Chondrocyte (in vitro differentiated cells): ENCODE measurements at places on chromosomes 6 and 20.

- peak; percentile 64 for DNase-seq
Observed at GRCh38 chr20:32164984-32165735, 42.4 kb downstream of the PLAGL2 start.

DNA sequence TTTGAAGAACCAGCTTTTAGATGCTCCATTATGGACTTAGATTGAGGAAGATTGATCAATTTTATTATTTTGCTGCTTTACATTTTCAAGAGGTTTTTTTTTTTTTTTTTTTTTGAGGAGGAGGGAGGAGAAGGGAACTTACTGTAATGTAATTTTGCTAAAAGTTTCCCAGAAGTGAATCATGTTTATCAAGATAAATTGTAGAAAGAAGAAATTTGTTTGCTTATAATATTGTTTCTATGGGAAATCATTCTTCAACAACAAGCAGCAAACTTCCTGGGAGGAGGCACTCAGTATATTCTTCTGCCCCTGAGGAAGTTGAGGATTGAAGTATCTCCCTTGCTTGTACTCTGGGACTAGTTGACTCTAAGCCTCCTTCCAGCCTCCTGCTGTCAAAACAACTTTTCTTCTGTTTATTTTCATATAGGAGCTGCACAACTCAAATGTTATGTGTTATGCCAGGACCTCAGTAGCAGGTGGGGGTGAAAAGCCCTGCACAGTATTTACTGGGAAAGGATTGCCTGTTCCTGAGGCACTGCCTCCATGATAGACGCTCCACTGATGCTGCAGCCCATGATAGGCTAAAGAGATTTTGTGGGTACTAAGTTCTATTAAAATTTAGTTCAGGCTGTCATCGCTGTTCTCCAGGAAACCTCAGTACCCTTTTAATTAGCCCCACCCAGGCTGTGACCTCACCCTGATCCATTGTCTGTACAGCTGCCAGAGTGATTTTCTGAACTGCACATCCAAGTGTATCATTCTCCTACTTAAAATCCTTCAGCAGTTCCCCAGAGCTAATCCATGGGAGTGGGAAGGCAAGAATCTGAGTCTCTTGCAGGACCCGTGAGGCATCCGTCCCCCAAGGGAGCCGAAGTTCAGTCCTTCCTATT, 51.9 kb downstream of the CARMIL1 start:
- no peak for DNase-seq

GRCh38 chr6:47041741-47042140, 391 bp downstream of the ADGRF1 start:
- DNase-seq = no peak

GRCh38 chr6:46010771-46011170, 4.9 kb downstream of the CLIC5 start:
- no peak for DNase-seq

GRCh38 chr6:108518714-108519576, 41.8 kb upstream of the FOXO3 start:
- no peak for DNase-seq

DNA sequence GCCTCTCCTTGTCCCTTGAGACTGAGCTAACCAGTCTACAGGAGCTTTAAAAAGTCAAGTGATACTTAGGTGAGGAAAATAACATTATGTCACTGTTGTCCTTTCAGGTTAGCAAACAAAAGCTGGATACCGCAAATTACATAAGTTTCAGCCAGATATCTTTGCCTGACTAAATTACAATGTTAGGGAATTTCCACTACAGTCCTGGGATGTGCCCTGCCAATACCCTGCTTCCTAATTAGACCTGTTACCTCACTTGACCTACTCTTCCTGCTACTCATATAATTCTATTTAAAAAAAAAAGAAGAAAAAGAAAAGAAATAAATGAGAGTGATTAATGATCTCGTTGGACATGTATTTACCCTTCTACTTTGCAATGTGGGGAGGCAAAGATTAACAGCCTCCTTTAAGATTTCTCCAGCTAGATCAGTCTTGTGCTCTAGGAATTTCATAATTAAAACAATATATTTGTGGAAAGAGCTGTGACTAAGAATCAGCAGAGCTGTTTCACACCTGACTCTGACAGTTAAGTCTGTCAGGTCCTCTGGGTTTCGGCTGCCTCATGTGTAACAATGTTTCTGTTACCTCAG, 318.9 kb downstream of the HDGFL1 start:
- no peak for DNase-seq

DNA sequence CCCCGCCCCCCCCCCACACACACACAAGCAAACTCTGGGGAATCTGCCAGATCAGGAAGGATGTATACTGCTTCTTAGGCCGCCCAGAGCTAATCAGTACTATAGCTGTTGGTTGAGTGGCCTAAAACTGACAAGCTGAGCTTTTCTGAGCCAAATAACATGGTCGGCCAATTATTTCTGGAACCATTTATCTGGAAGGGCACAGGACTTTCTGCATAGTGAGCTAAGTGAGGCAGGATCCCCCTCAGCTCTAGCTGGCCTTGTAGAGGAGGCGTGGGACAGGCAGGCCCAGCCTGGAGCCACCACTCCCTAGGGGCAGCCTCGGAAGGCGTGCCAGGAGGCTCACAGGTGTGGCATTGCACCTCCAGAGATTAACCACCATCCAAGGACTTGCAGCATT, 200.1 kb downstream of the TMEM242 start:
- no peak for DNase-seq

- DNase-seq = no peak
Observed at GRCh38 chr6:165837948-165838745, 175.1 kb upstream of the PDE10A start.

- DNase-seq = no peak
Observed at GRCh38 chr6:39353698-39354315, 31.3 kb upstream of the KCNK16 start.

DNA sequence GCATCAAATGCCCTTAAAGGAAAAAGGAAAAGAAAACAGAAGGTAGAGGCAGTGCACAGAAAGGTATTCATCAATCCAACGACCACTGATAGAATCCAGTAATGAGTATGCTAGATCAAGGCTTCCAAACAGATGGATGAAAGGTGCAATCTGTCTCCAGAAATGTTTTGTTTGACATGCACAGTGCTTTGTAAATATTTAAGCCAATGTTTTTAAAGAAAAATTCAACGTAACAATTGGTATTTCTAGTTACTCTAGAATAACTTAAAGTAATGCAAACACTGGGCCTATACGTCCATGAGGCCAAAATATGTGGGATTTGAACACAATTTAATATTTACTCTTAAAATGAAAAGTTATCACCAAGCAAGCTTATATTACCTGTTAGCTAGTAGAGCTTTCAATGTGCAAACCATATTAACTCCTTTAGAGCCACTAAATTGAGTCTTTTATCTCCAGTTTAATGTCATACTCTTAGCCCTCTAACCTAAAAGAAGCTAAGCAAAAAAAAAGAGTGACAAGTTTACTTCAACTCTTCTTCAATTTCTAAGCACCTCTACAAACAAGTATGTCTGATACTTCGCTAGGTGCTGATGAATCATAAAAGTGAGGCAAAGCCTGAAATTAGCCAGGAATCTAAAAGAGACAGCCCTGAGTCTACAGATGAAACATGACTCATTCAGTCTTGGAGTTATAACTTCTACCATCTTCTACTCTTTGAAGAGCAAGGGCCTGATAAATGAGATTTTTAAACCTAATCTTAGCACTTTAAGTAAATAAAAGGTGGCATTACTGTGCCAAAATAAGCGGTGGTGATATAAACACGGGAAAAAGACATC, 169.8 kb downstream of the PTPRK start:
- DNase-seq = no peak

GRCh38 chr20:1280195-1281102, 14.4 kb downstream of the SNPH start:
- no peak for DNase-seq
